Trophoblast cell (in vitro differentiated cells and primary cell): ENCODE measurements at places on chromosomes 3 and 15.

DNA sequence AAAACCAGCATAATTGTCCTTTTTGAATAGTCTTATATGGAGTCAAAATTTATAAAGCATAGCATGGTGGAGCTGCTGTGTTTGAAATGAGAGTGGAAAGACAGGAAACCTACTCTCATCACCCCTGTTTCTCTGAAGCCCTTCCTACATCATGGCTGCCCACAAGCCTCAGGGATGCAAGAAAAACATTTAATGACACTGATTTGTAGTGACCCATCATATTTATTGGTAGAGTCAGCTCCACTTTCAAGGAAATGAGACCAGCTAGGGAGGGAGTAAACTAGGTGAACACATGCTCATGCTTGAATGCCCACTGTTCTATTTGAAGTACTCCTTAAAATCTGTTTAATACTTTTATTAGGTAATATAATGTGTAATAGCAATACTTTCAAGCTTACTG lies 494.3 kb upstream of the KCNMB2 start:
- DNase-seq = no peak

DNA sequence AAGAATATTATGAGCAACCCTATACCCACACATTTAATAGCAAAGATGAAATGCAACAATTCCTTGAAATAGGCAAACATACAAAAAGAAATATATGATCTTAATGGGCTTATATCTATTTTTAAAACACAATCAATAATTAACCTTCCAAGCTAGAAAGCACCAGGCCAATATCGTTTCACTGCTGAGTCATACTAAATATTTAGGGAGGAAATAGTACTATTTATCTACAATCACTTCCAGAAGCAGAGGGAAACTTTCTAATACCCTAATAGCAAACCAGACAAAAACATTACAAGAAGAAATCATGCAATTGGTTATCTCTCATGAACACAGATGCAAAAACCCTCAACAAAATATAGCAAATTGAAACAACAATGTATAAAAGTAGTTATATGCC lies 207.8 kb downstream of the MTHFS start:
- no peak for DNase-seq

DNA sequence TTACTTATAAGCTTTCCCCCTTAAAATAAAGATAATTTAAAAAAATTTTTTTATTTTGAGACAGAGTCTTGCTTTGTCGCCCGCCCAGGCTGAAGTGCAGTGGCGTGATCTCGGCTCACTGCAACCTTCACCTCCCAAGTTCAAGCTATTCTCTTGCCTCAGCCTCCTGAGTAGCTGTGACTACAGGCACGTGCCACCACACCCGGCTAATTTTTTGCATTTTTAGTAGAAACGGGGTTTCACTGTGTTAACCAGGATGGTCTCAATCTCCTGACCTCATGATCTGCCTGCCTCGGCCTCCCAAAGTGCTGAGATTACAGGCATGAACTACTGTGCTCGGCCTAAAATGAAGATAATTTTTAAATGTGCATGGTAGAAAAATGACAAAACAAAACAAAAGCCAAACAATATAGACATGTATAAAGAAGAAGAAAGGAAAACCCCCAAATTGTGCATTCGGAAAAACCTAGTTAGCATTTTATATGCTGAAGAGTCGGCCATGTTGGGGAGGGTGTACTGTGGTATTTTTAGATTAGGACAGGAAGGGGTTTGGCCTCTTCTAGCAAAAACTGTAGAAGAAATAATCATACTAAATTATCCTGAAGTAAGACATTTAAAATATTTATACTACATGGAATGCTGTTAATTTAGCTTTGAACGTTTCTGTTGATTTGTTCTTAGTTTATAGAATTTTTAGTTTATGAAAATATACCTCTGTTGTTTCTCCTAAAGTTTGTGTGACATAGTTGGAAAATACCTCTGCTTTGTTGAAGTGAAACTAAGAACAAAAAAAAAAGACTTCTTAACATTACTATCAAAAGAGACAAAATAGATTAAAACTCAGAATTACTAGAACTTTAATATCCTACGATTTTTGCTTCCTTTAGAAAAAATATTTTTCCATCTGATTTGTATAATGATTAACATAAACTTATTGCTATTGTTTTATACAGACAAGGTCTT lies 7.4 kb downstream of the APPL1 start:
- no peak for DNase-seq

- no peak for DNase-seq
These were observed 443.2 kb upstream of the AZI2 start for GRCh38 chr3:28791713-28792255.

- no peak for DNase-seq
These were observed 5.2 kb downstream of the CSPG5 start for GRCh38 chr3:47573190-47574172.
